ENCODE measurements at places on chromosomes 6 and 20. TPM values are rescaled to one million over a fixed set of nuclear protein-coding genes. Genes with fewer than 3 reads are reported as not detected.

The MTFR2 gene
- total RNA-seq = 4.6 TPM

The TRIM15 gene
- not detected for total RNA-seq

GRCh38 chr20:35120012-35120701 is 27.0 kb downstream of the EDEM2 start:
- peaks cover 30% of the 10 kb centered on the region for H3K36me3 ChIP-seq
- peaks cover 33% of the 10 kb centered on the region for H3K4me1 ChIP-seq
- no peaks in the 10 kb centered on the region for H3K27me3 ChIP-seq
- no peak overlapping the region for H3K4me3 ChIP-seq
- DNase-seq = peak; percentile 51

DNA sequence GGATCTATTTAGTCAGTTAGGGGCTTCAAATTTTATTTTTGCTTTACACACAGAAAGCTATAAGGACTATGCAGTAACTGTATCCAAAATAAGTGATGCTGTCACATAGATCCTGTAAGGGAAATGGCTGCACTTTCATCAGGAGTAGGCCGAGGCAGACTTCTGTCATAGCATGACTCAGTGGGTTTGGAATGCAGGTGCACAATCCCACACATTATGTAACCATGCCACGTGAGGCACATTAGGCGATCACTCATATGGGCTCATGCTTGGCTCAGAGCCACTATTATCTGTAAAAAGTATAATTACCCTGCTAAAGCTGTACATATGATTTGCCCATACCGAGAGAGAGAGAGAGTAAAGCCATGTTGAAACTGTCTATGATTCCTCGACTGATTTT is 1189.4 kb upstream of the EYS start:
- H3K27ac ChIP-seq = no peak overlapping the region
- H3K36me3 ChIP-seq = no peaks in the 10 kb centered on the region
- H3K4me3 ChIP-seq = no peak overlapping the region
- H3K27me3 ChIP-seq = no peaks in the 10 kb centered on the region

DNA sequence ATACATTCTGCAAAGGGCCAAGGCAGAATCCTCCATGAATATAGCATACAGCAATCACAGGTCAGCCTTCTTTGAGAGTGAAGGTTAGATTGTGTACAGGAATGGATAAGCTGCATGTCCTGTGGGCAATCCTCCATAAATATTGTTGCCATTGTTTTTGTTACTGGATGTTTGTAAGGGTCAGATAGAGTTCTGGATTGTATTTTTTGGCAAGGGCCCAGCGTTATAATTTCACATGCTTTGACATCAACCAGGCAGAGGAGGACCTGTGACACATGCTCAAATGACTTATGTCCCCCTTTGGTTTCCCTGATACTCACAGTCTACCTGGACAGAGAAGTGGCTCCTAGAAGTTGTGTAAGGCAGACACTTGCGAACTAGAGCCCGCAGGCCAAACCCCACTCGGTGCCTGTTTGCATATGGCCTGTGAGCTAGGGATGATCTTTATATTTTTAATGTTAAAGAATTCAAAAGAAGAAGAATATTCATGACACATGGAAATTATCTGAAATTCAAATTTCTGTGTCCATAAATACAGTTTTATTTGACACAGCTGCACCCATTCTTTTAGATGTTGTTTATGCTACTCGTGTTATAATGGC is 5.4 kb downstream of the LY86 start:
- no peak overlapping the region for H3K27ac ChIP-seq
- H3K4me1 ChIP-seq = no peaks in the 10 kb centered on the region
- H3K36me3 ChIP-seq = no peaks in the 10 kb centered on the region
- H3K27me3 ChIP-seq = no peaks in the 10 kb centered on the region

- no peaks in the 10 kb centered on the region for H3K27me3 ChIP-seq
- H3K27ac ChIP-seq = peak overlapping the region; percentile 50
- H3K4me1 ChIP-seq = peaks cover 34% of the 10 kb centered on the region
- H3K36me3 ChIP-seq = no peaks in the 10 kb centered on the region
- no peak overlapping the region for H3K4me3 ChIP-seq
- peak; percentile 46 for DNase-seq
Measured at GRCh38 chr6:125910527-125910926, 46.0 kb upstream of the HINT3 start.

DNA sequence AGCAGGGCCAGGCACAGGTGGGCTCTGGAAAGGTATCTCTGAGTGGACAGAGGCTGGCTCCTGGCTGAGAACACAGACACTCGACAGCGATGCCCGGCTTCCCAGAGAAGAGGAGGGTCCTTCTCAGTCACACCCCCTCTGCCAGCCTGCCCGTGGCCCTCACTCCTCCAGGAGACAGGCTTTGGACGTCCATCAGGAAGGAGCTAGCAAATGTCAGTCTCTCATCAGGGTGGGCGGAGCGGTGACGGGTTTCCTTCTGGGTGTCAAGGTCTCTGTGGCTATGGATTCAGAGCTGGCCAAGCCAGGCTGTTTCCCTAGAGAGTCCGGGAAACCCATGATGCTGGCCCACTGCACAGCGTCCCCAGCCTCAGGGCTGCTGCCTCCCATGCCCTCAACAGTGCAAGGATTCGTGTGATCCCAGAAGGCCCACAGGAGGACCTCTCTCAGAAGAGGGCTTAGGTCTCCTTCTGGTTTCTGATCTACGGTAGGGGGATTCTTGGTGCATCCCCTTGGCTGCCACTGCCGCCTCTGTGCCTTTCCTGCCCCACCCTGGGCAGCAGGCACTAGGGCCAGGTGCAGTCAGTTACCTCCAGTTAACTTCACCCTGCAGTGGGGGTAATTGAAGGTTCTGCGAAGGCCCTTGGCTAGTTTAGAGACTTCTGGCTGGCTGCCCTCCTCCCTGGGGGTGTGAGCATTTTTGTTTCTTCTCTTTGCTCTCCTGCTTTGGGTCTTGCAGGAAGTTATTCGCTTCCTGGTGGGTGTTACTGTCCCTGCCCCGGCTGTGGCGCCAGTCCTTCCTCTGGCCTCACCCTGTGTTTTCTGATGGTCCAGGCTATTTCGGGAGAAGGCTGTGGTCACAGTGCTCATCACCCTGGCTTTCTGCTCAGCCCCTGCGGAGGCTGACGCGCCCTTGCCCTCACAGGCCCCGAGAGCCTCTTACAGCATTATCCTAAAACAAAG is 80.2 kb downstream of the CDH4 start:
- H3K4me3 ChIP-seq = no peak overlapping the region
- H3K27ac ChIP-seq = no peak overlapping the region
- H3K36me3 ChIP-seq = no peaks in the 10 kb centered on the region
- H3K27me3 ChIP-seq = 0 out of 2 replicates have a peak, but pooled peaks cover under 1% of the 10 kb centered on the region
- no peaks in the 10 kb centered on the region for H3K4me1 ChIP-seq

All from SJSA1 (cell line).